Inflammatory macrophage treated with lipopolysaccharide for 4 hours (primary cell): ENCODE measurements at places on chromosomes 1 and 21.

GRCh38 chr1:77989744-77990143, 10.9 kb upstream of the FUBP1 start:
- no peak for DNase-seq

- DNase-seq: no peak
Measured at GRCh38 chr1:66711420-66711819, 40.8 kb upstream of the DYNLT5 start.

DNA sequence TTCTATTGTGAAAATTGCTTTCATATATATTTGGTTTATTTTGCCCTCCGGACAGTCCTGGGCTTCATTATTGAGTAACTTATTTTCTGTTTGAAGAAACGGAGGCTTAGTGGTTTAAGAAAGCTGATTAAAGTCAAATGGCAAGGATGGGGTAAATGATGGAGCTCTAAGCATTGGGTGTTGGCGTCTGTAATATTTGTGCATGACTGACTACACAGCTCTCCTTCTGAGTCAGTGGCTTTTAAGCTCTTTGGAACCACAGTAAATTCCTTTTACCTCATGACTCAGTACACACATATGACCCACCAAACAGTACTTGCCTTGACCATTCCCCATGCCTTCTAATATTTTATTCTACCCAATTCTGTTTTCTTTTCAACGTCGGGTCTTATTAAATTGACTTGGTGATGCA, 21.0 kb downstream of the B3GALT5 start:
- no peak for DNase-seq

- no peak for DNase-seq
Measured at GRCh38 chr1:26666855-26667254, 29.0 kb upstream of the ARID1A start.

GRCh38 chr1:186301448-186301847, 73.6 kb downstream of the TPR start:
- no peak for DNase-seq

- no peak for DNase-seq
Measured at GRCh38 chr1:220315070-220315839, 43.0 kb upstream of the RAB3GAP2 start.

DNA sequence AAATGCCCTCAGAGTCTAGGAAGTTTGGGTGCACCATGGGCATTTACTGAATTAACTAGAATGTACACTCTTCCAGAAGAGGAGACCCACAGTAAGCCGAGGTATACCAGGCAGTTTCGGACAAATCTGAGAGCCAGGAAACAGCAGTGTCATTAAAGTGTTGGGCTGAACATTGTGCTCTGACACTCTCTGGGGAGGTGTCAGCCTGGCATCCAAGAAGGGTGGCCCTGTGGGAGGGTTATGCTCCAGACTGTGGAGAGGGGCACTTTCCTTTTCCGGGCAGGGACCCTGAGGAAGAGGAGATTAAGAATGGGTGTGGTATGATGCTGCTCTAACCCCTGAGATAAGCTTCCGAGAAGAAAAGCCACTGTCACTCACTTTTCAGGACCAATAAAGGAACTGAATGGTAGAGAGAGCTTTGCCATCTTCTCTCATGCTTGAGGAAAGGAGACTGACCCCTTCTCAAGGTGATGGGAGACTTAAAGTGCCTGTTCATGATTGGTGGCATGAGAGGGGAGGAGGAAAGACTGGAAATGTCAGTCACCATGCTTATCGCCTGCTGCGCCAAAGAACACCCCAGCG, 98.2 kb downstream of the UCK2 start:
- DNase-seq: no peak

DNA sequence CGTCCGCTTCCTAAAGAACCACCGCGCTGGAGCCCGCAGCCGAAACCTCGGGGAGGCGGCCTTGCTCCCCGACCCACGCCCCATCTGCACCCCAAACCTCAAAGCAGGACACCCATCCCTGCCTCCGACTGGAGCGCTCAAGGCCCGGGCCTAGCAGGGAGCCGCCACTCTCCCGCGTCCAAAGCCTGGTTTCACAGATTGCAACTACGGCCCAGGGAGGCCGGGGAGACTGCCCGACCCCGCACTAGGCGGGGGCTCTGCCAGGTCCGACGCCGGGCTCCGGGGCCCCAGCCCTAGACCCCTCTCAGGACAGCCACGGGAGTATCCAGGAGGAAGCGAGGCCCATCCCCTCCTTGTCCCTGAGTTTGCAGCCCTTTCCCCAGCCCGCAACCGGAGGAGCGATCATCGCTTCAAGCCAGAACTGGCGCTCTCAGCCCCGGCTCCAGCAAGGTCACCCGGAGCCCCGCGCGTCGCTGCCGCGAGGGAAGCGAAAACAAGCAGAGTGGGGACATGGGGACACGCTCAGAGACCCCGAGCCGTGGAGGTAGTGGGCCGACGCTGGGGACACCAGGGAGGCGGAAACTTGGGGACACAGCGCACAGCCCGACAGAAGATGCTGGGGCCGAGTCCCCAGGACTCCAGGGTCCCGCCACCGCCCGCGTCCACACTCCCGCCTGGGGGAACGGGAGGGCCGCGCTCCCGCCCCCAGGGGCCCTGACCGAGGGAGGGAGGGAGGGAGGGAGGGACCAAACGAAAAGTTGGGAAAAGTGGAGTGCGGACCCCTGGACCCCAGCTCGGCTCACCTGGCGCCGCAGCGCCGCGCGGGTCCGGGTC, 433 bp downstream of the TMEM200B start:
- no peak for DNase-seq

- DNase-seq: no peak
Measured at GRCh38 chr1:30194046-30194619, 529.3 kb downstream of the MATN1 start.

DNA sequence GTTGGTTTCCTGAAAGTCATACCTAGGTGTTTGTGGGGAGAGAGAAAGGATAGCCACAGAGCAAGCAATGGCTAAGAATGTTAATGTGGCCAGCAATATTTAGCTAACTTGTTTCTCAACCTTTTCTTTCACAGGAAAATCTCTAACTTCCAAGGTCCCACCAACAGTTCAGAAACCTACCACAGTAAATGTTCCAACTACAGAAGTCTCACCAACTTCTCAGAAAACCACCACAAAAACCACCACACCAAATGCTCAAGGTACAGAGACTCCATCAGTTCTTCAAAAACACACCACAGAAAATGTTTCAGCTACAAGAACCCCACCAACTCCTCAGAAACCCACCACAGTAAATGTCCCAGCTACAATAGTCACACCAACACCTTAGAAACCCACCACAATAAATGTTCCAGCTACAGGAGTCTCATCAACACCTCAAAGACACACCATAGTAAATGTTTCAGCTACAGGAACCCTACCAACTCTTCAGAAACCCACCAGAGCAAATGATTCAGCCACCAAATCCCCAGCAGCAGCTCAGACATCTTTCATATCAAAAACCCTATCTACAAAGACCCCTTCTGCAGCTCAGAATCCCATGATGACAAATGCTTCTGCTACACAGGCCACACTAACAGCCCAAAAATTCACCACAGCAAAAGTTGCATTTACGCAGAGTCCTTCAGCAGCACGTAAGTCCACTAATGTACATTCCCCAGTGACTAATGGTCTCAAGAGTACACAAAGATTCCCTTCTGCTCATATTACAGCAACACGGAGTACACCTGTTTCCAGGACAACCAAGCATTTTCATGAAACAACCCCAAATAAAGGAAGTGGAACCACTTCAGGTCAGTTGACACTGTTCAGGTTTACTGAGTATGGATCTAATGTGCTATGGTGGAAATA, 15.3 kb downstream of the CD55 start:
- peak; percentile 68 for DNase-seq

- DNase-seq: no peak
Measured at GRCh38 chr1:6035303-6035702, 10.4 kb upstream of the KCNAB2 start.

GRCh38 chr1:218305472-218306064, 20.5 kb downstream of the RRP15 start:
- no peak for DNase-seq

DNA sequence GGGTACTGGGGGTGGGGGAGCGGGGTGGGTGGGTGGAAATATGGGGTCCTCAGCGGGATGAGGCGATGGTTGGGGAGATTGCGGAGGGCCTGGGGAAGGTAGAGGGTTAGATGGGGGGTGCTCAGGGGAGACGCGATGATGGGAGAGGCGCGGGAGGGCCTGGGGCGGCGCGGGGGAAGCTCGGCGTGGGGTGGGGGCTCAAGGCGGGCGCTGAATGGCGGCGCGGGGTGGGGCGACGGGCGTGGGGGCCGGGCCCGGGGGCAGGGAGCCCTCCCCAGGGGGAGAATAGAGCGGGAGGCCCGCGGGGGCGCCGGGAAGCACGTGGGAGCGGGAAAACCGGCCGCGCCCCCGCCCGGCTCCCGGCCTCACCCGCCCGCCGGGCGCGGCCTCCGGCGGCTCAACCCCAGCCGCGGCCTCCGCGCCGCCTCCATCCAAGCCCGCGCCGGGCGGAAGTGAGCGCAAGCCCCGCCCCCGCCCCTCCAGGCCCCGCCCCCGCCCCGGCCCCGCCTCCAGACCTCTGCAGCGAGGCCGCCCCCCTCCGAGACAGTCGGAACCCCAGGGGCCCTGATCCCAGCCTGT, at the start of gene FAAP20:
TSS of gene FAAP20 (minus strand) at position 454 of the 579 bp plus-strand sequence. CDS start at position 431, 23 bp downstream.
- peak; percentile 58 for DNase-seq

DNA sequence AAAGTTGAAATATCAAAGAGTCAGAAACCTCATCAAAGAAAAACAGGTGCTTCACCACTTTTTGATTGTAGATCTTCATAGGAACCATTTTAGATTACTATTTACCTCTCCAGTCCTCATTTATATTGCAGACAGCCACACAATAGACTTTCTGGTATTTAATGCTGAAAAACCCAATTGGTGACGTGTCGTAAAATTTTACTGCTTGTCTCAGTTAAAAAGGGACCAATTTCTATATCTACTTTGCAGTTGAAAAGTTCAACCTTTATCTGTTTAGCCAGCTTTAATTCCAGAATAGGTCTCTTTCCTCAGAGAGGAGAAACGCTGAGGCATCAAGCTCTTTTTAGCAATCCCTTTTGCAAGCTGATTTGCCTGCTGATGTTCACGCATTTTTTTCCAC, 1722.4 kb downstream of the PLA2G4A start:
- no peak for DNase-seq

- no peak for DNase-seq
Measured at GRCh38 chr1:18302788-18303413, 177.8 kb upstream of the KLHDC7A start.
